Left ventricle myocardium superior (tissue), 1 donor: ENCODE measurements at places on chromosomes 7 and 10.
A peak's percentile ranks its signal among the peaks of the same experiment; 100 is the strongest.

GRCh38 chr10:92590623-92591549 lies 2.0 kb upstream of the KIF11 start:
- peak; percentile 52 for DNase-seq

DNA sequence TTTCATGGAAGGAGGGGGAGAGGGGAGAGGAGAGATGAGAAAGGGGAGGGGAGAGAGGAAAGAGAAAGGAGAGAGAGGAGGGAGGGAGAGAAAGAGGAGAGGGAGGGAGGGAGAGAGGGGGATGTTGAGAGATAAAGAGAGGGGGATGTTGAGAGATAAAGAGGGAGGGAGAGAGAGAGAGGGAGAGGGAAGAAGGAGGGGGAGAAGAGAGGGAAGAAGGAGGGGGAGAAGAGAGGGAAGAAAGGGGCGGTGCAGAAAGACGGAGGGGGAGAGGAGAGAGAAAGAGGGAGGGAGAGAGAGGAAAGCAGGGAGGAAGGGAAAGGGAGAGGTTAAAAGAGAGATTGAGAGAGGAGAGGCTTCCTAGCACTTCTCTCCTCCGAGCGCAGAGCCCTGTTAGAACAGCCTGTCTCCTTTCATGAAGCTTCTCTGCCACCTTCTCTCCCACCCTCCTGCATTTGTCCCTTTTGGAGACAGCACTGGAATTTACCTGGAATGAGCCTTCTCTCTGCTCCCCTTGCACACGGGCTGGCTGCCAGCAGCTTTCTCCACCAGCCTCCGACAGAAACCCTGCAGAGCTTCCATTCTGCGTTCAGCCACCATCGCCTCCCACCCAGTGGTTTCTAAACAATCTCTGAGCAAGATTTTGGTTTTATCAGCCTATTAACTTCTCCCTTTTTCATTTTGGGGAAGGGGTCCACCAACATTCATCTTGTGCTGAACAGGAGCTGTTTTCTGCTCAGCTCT lies 74.0 kb upstream of the CARD11 start:
- DNase-seq: no peak

DNA sequence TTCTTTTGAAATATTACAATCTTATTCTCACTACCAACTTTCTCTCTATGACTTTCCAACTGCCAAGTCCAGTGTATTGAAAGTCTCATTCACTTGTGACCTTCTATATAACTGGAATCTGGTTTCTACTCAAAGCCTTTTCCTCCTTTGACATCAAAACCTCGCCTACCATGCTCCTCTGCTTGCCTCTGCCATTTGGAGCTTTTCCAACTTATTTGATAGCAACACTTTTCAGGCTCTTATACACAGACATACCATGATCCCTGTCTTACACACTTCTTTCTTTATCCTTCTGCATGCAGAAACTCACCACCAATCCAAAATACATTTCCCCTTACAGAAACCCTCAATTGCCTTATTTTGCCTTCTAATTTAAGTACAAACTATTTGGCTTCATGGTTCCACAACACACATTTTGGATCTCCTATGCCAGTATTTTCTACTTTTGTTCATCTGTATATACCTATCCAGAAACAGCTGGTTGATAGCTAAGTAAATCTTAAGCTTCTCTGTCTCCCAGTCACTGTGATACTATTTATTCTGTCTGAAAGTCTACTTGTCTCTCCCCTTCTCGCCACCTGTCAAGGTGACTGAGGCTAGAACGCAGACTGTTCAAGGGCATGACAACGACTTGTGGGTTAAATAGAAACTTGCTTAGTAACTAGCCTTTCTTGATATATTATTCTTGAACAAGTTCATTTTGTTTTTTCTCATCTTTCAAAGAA lies 22.4 kb downstream of the GNG11 start:
- no peak for DNase-seq

GRCh38 chr7:101947899-101948298 lies 130.5 kb downstream of the CUX1 start:
- peak; percentile 88 for DNase-seq

GRCh38 chr7:48088559-48089045 lies 463 bp upstream of the UPP1 start:
- peak; percentile 90 for DNase-seq

- DNase-seq: peak; percentile 41
Observed at GRCh38 chr10:75404815-75405597, 3.4 kb upstream of the ZNF503 start.

- no peak for DNase-seq
Observed at GRCh38 chr7:143458263-143458662, 15.0 kb downstream of the TAS2R60 start.

DNA sequence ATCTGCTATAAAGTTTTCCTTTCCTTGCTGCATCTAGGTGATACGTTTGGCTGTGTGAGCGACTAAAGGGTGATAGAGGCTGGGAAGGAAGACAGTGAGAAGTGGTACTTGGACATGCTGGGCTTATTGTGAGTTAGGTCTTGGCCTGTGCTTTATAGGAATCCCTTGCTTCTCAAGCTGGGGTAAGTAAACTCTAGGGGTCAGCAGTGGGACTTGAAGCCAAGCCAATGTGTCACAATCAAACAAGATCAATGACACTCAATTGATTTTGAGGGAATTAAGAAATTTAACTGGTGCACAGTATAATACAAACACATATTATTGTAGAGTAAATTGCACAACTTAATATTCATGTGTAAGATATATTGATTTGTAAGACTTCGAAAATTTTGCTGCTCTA lies 155.8 kb upstream of the AOAH start:
- DNase-seq: no peak

GRCh38 chr10:31146491-31147209 lies 115.0 kb upstream of the ZNF438 start:
- peak; percentile 68 for DNase-seq

DNA sequence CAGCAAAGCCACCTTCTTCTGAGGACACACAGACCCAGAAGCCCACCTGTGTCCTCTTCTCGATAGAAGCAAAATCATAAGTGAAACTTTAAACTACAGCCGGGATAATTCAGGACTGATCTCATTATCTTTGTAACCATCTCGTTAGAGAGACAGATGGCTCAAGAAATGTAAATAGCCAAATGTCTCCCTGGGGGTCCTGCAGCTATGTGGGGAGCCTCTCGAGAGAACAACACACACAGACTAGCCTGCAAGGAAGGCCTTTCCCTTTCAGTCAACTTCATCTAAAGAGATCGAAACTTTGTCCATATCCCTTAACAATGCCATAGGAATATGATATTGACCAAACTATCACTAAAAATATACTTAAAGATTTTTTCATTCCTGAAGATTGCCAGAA lies 93.5 kb downstream of the VWC2 start:
- no peak for DNase-seq

- no peak for DNase-seq
Observed at GRCh38 chr7:2698581-2699288, 10.7 kb downstream of the AMZ1 start.

GRCh38 chr7:138565071-138565450 lies 105.0 kb downstream of the TRIM24 start:
- DNase-seq: no peak

- DNase-seq: peak; percentile 80
Observed at GRCh38 chr7:143391462-143392404, 10.6 kb downstream of the ZYX start.

- DNase-seq: no peak
Observed at GRCh38 chr10:100894589-100895294, 18.0 kb upstream of the SLF2 start.
